Iris pigment epithelial cell (primary cell): ENCODE measurements at places on chromosomes 1 and 21.

- DNase-seq = peak; percentile 24
Observed at GRCh38 chr21:42164064-42164789, 54.7 kb upstream of the ABCG1 start.

- DNase-seq = no peak
Observed at GRCh38 chr1:226082587-226082917, 20.0 kb downstream of the H3-3A start.

- no peak for DNase-seq
Observed at GRCh38 chr1:79827446-79827845, 820.9 kb upstream of the ADGRL4 start.

DNA sequence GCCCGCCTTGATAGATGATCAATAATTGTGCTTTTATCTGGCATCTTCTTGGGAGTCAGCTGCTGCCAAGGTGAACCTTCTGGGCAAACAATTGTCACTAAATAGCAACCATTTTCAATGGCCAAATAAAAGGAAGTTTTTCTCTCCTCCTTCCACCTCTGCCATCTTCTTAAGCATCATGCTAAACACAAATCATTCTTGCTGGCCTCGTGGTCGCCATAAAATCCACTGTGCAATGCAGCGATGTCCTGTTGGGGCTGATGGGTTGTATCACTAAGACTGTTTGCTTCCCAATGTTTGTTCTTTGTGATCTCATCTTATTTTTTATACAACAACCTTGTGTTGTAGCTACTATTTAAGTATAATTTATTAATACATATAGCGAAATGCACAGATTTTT lies 8.0 kb downstream of the MAN1C1 start:
- no peak for DNase-seq

DNA sequence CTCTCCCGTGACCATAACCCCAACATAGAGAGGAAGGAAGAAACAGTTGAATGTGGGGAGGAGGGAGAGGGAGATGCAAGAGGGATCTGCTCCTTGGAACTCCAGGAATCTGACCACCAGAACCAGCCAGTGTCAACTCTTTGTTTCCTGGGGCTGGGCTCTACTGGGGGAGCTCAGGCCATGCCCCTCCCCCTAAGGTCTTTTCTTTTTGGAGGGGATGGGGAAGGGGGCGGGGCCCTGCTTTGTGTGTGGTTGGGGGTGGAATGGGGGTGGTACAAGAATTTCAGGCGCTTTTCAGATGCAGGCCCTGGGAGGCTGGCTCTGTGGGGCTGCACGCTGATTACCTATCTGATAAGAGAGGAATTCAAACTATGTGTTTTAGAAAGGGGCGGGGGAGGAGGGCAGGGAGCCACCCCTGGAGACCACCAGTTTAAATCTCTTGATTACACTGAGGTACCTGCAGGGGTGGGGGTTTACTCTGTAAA lies 8.3 kb downstream of the LIN28A start:
- DNase-seq = no peak

DNA sequence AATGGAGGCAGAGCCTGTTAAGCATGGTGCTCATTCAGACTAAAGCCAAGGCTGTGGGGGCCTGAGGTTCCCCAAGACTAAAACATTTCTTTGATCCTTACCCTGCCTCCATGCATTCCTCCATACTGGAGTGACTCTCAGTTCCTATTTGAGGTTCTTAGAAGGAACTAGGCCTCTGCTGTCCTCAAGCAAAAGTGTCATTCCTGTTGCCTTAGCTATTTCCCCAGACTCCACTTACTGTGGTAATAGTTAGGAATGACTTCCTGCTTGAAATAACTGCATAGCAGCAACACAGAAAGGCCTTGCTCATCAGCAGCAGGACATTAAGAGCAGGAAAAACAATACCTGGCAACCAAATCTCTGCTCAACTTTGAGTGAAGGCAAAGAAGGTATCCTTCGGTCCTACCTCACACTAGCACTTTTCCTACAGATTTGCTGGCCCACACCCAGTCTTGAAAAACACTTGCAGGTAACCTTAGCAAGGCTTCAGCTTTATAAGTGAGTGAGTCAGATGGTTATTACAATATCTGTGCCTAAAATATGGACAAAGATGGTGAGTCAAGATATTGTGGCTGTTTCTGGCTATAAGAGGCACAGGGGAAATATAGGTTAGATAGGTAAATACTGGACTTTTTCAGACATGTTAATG lies 14.8 kb downstream of the LRRC41 start:
- DNase-seq = peak; percentile 71

GRCh38 chr1:228937851-228938536 lies 202.7 kb downstream of the RHOU start:
- DNase-seq = no peak

GRCh38 chr1:245673881-245674414 lies 519.2 kb downstream of the KIF26B start:
- peak; percentile 16 for DNase-seq

DNA sequence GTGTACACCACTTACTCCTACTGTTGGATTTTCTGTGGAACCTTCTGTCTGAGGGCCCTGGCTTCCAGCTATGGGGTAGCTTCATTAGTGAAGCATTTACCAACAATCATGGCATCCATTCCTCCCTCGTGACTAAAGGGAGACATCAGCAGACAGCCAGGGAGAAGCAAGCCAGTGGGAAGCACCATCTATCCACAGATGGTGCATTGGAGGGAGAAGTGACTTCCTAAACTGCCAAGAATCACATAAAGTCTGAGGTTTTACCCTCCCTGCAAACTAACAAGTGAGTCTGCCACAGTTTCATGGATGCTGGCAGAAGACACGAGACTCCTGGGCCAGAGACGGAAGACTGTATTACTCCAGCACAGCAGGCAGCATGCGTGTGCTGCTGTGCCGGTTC lies 31.4 kb downstream of the UMODL1 start:
- DNase-seq = no peak

DNA sequence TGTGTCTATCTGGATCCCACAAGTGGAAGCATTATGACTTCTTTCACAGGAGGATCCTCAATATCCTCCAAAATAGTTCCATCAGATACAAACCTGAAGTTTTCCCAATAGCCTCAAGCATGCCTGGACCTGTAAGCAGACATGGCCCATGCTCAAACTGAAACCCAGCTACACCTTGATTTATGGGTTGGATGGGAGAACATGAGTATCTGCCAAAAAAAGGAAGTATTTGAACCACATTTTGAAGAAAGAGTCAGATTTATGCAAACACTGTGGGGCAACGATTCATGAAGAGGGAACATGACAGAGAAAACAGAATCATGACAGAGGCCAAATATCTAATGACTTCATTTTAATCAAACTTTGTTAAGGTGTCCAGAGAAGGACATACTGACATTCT lies 351.0 kb upstream of the NFIA start:
- no peak for DNase-seq

DNA sequence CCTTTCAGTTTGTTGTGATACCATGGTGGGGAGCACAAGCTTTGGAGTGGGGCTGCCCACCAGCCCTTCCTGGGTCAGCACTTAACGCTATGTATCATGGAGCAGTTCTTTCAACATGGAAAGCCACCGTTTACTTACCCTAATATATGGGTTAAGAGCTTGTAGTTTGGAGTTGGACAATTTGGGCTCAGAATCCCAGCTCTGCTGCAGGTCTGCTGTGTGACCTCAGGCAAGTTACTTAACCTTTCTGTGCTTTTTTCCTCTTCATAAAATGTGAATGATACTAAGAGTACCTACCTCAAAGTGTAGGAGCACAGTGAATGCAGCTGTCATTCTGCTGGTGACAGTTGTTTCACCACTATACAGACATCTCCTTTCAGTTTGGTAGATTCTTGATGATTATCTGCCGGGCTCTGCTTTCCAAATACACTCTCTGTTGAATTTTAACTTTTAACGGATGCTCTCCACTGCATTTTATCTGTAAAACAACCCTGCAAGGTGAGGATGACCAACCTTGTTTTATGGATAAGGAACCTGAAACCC lies 23.8 kb downstream of the ALPL start:
- DNase-seq = no peak

DNA sequence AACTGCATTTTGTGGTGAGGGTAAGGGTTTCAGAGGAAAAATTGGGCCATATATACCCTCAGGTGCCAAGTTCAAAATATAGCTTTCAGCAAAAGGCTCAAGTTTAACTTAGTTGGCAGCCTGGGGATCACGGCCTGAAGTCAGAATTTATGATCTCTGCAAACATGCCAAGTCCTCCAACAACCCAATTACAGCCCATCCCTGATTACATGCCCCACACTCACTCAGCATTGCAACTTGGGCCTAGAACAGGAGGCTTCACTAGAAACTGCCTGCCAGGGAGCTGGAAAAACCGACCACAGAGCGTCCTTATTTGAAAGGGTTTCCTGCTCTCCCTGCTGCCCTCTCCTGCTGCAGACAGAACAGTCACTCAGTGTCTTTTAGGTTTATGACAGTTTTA lies 12.4 kb downstream of the FYB2 start:
- DNase-seq = no peak

DNA sequence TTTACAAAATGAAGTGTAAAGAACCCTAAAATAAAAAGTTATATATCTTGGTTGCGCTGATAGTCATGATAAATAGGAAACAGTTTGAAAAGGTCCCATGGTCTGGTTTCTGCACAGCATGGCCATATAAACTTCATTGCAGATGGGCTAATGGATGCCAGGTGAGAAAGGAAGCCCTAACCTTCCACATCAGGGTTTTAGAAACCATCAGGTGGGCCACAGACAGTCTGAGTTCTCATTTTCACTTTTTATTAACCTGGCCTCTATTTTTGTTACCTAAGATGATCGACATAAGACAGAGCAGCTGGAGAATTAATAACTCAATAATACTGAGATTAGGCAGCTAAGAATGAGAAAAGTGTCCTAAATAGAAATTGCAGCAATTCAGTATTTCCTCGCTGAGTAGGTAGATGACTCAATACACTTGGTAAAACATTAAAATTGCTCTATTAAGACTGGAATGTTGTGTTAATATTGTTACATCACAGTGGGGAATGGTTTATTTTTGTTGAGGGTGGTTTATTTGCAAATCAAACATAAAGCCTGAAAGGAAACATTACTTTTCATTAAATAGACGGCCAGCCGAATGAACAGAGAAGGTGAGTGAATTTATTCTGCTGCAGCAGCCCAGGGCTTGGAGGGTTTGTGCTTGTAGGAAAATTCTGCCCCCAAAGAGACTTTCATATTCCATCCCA lies 21.1 kb downstream of the C1orf21 start:
- DNase-seq = peak; percentile 80

DNA sequence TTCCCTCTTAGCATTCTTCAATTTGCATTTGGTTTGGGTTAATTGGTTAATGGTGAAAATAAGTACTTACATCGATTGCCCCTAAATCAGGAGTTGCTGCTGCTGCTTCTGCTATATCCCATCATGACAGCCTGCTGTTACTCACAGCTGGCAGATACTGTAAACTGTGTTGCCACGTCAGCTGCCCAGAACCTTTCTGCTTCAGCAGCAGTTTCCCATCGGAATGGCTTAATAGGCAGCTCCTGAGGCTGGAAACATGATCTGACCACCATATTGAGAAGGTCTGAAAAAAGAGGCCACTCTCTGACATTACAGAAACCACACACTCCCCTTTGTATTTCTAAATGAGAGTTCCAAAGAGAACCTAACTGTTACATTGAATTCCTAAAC lies 14.3 kb upstream of the SEC16B start:
- peak; percentile 91 for DNase-seq

DNA sequence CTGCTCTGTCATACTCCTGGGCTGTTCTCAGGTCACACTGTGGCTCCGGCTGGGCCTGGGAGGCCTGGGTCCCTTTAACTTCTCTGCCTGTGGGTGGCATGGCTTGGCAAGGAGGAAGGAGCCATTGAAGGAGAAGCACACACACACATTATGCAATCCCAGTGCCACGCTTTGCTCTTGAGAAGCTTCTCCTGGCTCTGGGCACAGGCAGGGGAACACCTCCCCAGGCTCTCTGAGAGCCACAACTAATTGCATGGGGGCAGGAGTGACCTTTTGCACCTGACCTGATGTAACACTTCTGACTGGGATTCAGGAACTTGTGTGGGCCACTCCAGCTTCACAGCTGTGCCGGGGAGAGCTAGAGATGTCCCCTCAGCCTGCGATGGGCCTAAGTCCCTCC lies 23.1 kb downstream of the LGR6 start:
- DNase-seq = no peak

GRCh38 chr1:35202048-35202719 lies 9.2 kb upstream of the SFPQ start:
- peak; percentile 85 for DNase-seq

DNA sequence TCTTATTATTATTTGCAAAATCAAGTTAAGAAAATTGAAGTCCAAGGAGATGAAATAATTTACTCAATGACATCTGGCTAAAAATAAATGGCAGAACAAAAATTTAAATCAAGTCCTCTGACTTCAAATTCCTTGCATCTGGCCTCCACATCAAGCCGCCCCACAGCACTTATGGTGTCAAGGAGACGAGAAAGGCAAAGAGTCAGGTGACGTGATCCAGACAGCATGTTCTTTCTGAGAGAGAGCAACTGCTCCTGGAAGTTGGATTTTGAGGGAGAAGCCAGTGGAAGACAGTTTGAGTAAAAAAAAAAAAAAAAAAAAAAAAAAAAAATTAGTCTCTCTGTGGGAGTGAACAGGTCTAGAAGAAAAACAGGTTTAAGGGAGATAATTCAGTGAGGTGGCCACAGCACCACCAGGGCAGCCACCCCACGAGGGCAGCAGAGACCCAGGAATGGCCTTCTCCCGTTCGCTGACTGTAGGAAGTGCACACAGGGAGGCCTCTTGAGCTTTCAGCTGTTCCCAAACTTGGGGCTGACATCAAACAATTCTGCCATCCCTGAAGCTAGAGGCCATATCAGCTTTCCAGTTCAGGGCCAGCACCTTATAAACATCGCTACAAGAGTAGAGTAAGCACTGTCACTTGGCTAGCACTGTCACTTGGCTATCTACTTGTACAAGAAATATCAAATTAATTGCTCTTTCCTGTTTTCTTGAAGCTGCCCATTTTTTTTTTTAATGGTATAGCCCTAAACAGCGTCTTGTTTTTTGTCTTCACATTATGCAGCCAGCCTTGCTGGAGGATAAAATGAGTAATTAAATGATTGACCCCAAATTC lies 7.8 kb downstream of the C1orf162 start:
- peak; percentile 68 for DNase-seq

DNA sequence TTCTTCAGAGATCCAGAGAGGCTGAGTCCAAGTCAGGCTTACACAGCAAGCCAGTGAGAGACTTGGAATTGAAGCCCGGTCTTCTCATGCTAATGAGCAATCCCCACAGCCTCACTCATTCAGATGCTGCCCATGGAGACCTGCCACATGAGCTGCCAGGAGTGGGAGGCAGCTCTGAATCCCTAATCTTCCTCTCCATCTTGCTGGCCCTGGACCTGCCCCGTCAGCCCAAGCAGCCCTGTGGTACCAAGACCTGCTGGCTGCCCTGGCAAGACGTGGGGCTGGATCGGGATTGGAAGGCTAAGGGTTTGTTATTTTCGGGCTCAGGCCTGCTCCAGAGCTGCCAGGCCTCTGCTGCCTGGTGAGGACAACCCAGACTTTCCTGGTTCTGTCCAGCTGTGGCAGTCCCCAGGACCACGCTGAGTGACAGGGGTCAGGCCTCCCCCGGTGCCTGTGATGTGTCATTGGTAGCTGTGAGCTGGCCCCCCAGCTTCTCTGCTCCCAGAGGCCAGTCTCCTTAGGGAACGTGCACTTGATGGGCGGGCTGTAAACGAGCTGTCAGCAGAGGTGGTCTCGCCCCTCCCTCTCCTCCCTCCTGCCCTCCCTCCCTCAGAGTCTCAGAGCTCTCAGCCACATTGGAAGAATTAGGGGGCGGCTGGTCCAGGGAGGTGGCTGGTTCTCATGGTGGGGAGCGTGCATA lies 135.0 kb downstream of the FOXD2 start:
- DNase-seq = no peak

GRCh38 chr1:40394491-40395172 lies 21.1 kb downstream of the SMAP2 start:
- peak; percentile 77 for DNase-seq
